Left lung (tissue), 14 donors: ENCODE measurements at places on chromosomes 4 and X. TPM values are rescaled to one million over a fixed set of nuclear protein-coding genes. Genes with fewer than 3 reads are reported as not detected.

DNA sequence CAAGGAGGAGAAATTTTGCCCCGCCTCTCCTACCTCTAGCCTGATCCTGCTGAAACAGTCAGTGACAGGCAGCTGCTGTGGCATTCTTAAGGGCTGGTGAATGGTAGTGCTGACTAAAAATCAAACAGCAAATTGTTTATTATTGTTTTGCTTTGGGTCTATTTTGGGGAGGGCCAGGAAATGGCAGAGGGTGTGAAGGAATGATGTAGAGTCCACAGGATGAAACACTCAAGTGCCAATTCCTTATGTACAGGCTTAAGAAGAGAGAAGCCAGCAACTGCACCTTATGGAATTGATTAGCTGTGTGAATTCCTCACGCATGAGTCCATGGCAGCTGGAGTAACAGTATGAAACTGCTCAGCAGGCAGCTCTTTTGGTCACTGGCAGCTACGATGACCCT is 39.7 kb downstream of the VEGFC start:
- DNase-seq = no peak

GRCh38 chr4:139955600-139955999 is 198.4 kb downstream of the MAML3 start:
- no peak for DNase-seq

DNA sequence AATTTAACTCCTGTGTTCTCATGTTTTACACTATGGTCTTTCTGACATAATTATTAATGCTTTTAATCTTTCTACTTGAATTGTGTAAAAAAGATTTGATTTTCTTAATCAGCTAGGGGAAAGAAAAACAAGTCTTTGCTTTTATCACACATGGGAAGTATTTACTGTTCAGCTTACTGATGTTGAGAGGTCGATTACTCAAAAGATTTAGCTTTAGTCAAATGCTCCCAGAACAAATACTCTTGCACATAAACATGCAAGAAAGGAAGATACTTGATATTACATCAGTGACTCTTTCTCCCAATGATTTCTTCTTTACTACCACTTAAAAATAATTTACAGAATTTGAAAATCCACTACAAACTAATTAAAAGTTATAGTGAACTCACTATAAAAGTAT is 198.3 kb upstream of the FAT4 start:
- DNase-seq = no peak

GRCh38 chr4:180225977-180226376 is 2017.2 kb upstream of the TENM3 start:
- no peak for DNase-seq

DNA sequence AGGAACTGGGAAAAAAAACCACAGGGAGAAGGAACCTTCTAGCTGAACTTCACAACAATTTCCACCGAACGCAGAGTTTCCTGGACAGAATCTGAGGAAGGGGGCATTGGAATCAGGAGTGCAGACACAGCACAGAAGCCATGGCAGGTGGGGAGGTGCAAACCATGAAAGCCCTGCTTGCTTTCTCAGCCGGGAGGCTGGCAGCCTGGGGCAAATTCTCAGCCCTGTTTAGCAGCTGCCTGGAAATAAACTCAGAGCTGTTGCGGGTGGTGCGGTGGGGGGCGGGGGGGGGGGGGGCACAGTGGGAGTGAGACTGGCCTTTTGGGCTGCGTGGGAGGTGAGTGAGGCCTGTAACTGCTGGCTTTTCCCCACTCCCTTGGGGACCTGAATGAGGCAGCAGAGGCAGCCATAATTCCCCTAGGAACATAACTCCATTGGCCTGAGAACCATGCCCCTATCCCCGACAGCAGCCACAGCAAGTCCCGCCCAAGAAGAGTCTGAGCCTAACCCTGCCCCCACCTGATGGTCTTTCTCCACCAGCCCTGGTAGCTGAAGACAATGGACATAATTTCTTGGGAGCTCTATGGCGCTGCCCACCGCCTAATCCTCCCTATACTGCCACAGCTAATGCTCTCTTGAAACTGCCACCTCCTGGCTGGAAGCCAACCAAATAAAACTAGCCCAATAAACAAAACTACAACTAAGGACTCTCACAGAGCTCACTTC is 176.3 kb downstream of the FAM13A start:
- DNase-seq = no peak

DNA sequence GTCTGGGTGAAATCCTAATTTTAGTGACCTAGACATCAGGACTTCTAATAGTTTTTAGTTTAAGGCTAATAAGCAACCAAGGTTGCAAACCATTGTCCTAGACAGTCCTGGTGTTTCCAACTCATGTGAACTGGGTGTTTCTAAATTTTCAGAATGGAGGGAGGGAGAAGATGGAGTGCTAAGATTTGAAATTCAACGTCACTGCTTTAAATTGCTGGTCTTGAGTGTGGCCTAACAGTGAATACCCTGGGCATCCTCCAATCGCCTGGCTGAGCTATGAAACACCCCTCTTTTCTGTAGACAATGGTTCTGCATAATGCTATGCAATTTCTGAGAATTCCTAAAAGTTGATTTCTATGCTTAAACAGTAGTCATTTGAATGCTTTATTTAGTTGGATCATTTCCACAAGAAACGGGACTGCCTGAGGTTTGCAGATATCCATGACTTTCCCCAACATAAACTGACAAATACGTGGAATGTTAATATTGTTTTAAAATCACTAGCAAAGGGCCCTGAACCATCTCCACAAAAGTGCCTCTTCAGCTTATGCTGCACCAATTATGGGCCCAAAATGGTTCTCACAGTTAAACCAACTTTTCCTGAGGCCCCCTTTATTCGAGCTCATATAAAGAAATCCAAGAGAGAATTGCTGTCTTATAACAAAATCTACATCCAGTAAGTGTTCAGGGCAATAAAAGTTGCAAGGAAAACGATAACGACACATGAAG is 1.1 kb downstream of the FBXL5 start:
- no peak for DNase-seq

GRCh38 chr4:123055943-123056342 is 133.5 kb upstream of the NUDT6 start:
- DNase-seq = no peak

DNA sequence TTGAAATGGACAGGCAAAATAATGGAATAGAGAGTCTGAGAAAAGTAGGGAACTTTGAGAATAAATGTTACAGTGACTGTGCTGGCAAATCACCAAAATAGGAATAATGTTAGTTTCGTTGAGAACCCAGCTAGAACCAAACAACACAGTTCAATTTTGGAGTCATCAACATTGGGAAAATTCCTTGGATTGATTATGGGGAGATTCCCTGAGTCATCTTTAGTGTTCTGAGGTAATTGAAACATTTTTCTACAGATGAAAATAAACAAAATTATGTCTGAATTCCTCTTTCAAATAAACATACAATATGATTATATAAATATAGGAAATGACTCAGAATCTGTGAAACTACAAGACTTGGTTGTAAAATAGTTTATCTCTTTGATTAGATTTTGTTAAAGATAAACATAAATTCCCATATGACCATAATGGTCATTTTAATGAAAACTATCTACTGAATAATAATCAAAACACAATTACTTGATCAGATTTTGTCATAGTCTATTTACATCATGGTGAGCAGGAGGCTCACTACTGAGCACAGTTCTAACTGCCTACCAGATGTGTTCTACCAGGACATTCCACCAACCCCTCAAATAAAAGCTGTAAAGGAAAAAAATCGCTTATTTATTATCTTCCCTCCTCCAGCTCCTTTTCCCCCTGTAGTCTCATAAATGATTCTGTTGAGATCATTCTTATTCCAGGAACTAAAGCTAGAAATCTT is 51.4 kb upstream of the GABRA2 start:
- no peak for DNase-seq

GRCh38 chr4:19623866-19624265 is 627.8 kb upstream of the SLIT2 start:
- DNase-seq = no peak

- DNase-seq = no peak
Measured at GRCh38 chr4:7171191-7171900, 21.0 kb upstream of the SORCS2 start.

SYN1 gene
- 6.1 TPM for polyA plus RNA-seq

OPRPN gene
- not detected for polyA plus RNA-seq

CA5B gene
- polyA plus RNA-seq = 17.4 TPM

ASMT gene
- polyA plus RNA-seq = 0.27 TPM
